ENCODE measurements at places on chromosomes 6 and 20. TPM values are rescaled to one million over a fixed set of nuclear protein-coding genes. Genes with fewer than 3 reads are reported as not detected.

The LKAAEAR1 gene
- 0.73 TPM for total RNA-seq

The SLC25A27 gene
- 10.9 TPM for total RNA-seq

DNA sequence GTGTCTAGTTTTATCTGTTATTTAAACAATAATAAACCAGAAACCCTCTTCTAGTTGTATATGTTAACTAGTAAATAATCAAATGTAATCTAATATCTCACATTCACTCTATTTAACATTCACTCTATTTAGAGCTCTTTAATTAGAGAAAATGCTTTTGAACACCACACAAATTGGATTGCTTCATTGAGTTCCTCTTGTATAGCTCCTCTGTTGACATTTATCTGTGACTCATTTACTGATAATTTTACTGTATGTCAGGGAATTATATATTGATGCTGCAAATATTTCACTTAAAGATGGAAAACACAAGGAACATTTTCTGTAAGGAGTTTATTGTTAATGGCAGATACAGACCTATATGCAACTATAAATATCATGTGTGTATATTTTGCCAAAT is 594.6 kb downstream of the COL12A1 start:
- DNase-seq = no peak

DNA sequence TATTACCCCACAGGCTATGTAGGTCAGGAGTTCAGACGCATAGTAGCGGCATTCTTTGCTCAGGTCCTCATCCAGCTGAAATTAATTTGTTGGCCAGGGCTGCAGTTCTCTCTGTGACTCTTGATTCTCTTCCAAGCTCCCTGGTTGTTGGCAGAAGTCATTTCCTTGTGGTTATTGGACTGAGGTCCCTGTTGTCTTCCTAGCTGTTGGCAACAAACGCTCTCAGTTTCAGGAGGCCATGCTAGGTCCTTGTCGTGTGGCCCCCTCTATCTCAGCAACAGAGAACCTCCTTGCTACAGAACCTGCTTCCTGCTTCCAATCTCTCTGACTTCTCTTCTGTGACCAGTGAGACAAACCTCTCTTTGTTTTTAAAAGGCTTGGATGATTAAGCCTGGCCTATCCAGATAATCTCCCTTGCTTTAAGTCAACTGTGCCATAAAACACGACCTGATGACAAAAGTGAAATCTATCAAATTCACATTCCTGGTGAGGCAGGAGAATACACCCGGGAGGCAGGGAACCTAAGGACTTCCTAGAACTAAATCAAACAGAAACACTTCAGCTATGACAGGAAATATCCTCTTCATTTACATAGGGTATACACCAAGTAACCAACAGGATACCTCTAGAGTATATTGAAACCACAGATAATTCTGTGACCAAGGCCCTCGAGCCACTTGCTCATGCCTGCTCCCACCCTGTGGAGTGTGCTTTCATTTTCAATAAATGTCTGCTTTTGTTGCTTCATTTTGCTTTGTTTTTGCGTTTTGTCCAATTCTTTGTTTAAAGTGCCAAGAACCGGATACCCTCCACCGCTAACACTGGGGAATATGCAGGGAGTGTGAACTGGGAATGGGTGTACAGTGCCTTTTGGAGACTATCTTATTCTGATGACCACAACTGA is 196.0 kb downstream of the BTBD3 start:
- DNase-seq = no peak

DNA sequence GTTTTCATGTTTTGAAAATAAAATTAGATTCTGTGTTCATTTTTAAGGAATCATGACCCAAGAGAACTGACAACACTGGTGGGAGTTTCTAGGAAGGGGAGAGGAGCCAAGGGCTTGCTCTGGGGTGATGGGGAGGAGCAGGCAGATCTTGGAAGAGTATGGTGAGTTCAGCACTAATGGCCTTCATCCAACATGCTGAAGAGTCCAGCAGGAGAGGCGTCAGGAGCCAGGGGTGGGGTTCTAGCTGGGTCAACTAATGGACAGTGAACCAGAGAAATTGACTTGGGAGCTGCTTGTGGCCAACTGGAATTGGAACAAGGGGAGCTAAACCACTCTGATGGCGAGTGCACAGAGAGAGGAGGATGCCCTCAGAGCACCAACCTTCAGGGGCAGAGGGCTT is 107.1 kb downstream of the MRPL14 start:
- no peak for DNase-seq

GRCh38 chr6:87210979-87211378 is 55.6 kb downstream of the ZNF292 start:
- no peak for DNase-seq

The ZC2HC1B gene
- total RNA-seq = not detected

The ZSCAN26 gene
- total RNA-seq = 5.2 TPM

GRCh38 chr20:9220874-9221547 is 152.1 kb downstream of the PLCB4 start:
- no peak for DNase-seq

- no peak for DNase-seq
Observed at GRCh38 chr20:32116079-32116521, 6.6 kb downstream of the TM9SF4 start.

DNA sequence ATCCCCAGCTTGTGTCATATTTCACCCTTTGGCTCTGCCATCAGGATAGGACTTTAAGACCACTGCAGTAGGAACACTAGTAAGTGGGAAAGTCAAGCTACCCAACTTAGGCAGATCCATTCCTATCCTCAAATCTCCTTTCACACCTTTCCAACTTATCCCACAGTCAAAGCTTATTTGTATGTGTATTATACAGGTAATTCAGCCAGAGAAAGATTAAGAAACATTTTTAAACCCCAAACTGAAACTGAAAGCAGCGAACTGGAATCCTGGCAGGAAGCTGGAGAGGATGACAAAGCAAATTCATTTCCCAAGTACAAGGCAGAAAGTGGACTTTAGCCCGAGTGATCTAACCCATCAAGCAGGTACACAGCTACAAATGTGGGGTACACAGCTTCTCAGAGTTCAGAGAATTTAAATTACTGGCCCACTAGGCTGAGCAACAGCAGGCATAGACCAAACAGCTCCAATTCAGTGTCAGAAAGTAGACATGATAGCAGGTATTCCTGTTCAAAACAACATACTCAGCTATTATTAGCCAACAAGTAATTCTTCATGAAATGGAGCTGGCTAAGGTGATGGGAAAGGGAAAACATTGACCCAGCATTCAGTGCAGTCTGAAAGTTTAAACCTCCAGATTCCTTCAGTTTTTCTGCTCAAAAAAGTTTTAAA is 39.1 kb downstream of the ILRUN start:
- no peak for DNase-seq

The C6orf120 gene
- total RNA-seq = 37.8 TPM

GRCh38 chr6:47034926-47035325 is 7.2 kb downstream of the ADGRF1 start:
- DNase-seq = no peak

GRCh38 chr6:33985313-33985751 is 160.6 kb downstream of the GRM4 start:
- no peak for DNase-seq

All from WTC11 (cell line).